ENCODE measurements at places on chromosomes 7 and 10.

DNA sequence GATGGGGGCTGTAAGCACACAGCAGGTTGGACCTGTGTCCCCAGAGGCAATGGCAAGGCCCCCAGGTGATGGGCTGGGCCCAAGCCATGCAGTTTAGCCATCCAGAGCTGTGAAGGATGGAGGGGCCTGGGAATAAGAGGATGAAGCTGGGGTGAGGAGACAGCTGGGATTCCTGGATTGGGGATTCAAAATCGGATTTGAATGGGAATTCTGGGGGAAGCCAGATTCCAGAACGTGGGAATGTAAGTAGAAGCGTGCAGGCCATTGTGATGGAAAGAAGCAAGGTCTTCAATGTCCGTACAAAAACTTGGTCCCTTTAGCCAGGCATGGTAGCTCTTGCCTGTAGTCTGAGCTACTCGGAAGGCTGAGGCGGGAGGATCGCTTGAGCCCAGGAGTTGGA lies 9.8 kb downstream of the SH2B2 start:
- DNase-seq, result no peak

- no peak for DNase-seq
Observed at GRCh38 chr7:157487046-157487770, 150.4 kb downstream of the DNAJB6 start.

GRCh38 chr7:122616951-122617350 lies 82.0 kb downstream of the RNF133 start:
- no peak for DNase-seq

GRCh38 chr7:24444666-24445440 lies 128.4 kb upstream of the PALS2 start:
- DNase-seq, result no peak

- no peak for DNase-seq
Observed at GRCh38 chr7:108409146-108409545, 47.1 kb downstream of the NRCAM start.

DNA sequence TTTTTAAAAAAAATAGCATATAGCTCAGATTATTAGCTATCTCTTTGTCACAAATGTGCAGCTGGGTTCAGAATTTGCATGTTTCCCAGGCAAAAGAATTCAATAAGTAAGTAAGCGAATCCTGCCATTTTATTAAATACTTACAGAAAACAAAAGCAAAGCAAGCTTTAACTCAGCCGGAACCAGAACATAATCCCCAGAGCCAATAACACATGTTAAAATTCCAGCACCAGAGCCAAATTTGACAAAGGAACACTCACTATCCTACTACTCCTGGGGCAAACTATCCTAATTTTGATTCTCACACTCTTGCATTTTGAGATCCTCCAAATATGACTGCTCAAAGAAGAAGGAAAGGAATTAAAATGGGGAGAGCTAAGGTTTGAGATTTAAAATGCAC lies 32.6 kb downstream of the LRRTM3 start:
- DNase-seq, result no peak

DNA sequence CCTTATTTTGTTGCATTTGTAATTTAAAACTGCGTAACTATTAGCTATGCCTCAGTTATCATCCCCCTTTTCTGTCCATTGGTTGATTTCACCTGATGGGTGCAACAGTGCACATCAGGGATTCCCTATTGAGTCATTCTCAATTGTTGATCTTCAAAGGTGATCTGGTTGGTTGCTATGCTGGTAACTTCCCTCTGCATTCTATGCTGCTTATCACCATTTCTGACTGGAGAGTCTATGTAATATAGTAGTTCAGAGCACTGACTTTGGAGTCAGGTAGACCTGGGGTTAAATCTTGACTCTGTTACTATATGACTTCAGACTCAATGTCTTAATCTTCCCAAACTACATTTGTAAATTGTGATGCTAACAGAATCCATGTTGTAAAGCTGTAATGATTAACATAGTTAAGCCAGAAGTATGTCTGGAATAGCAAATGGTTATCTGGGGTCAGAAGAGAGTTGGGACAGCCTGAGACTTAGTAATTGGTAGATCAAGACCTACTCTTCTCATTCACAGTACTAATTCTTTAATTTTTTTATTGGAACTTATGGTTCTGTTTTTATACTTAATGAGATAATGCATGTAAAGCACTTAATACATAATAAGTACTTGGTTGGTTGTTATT lies 38.1 kb downstream of the EXOC6 start:
- DNase-seq, result no peak

- DNase-seq, result no peak
Observed at GRCh38 chr10:97531401-97531986, 32.8 kb downstream of the UBTD1 start.

DNA sequence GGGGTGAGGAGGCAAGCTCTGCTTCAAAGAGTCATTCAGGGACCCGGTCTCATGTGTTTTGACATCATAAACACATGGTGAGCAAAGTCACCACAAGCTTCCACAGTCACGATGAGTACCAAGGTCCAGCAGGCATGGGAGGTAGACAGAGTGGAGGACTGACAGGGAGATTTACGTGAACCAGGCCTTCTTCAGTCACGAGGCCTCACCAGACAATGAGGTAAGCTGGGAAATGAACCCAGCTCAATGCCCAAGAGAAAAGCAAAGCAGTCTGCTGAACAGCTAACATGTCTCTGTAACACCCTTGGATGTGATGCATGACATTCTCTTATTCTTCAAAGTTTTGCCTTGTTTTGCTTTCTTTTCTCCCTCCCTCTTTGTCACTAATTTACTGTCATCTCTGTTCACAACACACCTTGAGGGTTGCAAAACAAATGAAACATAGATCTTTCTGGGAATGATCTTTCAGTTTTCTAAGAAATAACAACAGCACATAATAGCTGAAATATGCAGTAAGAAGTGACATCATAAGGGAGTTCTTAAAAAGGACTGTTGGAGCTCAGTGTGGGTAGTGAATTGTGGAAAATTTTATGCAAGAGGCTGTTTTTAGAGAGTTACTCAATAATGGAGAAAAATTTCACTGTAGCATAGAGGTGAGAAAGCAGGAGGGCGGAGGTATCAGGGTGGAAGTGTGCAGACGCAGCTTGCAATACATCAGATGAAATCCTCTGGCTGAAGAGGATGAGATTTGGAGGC lies 9.0 kb downstream of the PPP1R17 start:
- DNase-seq, result no peak

GRCh38 chr10:110651044-110651958 lies 7.2 kb downstream of the RBM20 start:
- no peak for DNase-seq

DNA sequence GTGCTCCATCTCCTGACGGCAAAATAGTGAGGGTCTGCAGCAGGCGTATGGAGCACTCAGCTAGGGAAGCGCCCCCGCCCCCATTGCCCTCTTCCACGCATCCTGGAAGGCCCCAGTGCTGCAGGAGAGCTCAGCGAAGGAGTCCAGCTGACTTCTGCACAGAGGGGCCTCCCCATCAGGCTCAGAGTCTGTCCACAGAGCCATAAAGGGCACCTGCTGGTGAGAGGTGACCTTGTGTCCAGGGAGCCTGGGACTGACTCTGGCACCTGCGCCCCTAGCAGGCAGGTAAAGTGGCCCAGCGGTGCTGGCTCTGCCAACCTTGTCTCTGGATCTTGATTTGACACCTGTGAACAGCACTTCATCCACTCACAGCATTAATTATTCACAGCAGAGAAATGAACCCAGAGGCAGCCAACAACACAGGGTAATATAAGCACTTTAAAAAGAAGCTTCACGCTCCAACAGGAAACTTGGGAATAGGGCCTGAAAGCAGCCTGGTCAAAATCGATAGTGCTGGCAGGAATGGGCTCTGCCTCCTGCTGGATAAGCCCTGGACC lies 59.6 kb downstream of the VOPP1 start:
- no peak for DNase-seq

DNA sequence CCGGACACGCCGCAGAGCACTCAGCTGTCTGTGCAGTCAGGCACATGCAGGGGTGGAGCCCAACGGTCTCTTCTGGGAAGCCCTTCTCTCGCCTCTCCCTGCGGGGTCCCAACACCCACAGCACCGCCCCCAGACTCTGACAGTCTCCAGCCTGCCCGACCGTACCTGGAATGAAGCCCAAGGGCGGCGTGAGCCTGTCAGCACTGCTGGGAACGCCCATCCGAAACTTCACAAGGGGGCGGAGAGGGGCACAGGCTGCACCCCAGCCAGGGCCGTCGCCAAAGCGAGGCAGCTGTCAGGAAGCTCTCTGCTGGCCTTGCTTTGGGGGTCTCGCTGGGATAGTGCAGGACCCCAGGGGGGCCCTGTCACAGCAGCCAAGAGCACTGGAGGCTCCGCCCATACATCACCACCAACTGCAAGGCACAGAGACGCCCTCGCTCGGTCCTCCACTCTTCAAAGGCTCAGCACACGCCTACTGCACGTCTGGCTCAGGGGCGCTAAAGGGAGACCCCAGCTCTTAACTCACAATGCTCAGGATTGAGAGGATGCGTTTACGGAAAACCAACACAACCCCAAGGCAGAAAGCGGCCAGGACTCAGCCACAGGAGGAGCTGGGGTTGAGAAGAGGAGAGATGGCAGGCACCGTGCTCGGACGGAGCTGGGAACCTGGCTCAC lies 30.9 kb downstream of the MAD1L1 start:
- DNase-seq, result no peak

DNA sequence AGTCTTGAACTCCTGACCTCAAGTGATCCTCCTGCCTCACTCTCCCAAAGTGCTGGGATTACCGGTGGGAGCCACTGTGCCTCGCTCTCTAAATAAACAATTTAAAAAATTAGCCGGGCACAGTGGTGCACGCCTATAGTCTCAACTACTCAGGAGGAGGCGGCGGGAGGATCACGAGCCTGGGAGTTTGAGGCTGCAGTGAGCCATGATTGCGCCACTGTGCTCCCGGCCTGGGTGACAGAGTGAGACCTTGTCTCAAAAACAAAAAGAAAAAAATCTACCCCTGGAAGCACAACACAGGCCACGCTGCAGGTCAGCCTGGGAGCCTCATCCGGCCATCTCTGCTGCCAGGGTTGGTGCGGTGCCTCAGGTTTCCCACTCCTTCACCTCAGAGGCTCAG lies 3.8 kb upstream of the EIF3B start:
- no peak for DNase-seq

GRCh38 chr7:78039790-78040776 lies 241.5 kb downstream of the PHTF2 start:
- DNase-seq, result peak; percentile 63

- DNase-seq, result peak; percentile 72
Observed at GRCh38 chr7:129271500-129272355, 46.9 kb downstream of the AHCYL2 start.

DNA sequence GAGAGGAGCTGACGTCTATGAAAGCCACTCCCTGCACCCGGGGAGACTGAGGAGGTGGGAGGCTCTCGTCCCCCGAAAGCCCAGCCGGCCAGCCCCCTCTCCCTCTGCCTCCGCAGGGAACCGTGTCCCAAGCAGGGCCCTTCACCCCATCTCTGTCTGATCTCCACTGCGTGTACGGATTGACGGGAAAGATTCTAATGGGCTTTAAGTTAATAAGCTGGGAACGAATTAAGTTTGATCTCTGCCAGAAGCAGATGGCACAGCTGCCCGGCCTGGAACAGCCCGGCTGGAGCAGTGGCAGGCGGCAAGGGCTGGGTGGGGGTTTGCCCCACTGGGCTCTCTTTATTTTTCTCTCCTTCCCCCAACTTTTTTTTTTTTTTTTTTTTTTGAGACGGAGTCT lies 6.1 kb upstream of the SLC29A4 start:
- DNase-seq, result no peak

- DNase-seq, result no peak
Observed at GRCh38 chr7:19304086-19304485, 158.9 kb upstream of the FERD3L start.

DNA sequence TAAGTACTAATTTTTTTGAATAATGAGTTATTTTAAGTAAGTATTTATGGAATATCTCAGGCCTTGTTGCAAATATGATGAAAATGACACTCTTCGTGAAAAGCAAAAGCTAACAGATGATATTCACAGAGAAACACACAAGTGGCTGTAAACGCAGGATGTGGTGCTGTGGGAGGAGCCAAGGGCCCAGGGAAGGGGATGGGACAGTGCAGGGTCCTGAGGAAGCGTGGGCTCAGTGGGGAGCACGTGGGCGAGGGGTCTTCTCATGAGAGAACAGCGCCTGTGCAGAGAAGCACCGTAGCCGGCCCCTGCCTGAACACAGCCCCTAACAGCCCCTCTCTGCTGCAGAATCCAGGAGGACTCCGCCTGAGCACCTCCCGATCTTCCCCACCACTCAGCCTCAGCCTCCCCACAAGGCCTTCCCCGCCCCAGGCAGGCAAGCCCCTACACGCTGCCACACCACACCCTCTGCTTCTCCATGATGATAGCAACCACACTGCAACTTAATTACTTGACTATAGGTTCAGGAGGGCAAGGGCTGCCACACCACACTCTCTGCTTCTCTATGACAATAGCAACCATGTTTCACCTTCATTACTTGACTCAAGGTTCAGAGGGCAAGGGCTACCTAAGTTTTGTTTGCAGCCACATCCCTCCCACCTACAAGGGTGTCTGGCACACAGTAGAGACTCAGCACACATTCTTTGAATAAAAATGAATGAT lies 152.6 kb upstream of the RNF32 start:
- DNase-seq, result no peak

GRCh38 chr7:32658467-32658869 lies 163.2 kb downstream of the AVL9 start:
- DNase-seq, result no peak

- no peak for DNase-seq
Observed at GRCh38 chr7:95687759-95688343, 84.5 kb upstream of the DYNC1I1 start.

GRCh38 chr10:5424751-5425150 lies 12.4 kb downstream of the NET1 start:
- no peak for DNase-seq

- no peak for DNase-seq
Observed at GRCh38 chr7:7773334-7774309, 55.2 kb upstream of the RPA3 start.

DNA sequence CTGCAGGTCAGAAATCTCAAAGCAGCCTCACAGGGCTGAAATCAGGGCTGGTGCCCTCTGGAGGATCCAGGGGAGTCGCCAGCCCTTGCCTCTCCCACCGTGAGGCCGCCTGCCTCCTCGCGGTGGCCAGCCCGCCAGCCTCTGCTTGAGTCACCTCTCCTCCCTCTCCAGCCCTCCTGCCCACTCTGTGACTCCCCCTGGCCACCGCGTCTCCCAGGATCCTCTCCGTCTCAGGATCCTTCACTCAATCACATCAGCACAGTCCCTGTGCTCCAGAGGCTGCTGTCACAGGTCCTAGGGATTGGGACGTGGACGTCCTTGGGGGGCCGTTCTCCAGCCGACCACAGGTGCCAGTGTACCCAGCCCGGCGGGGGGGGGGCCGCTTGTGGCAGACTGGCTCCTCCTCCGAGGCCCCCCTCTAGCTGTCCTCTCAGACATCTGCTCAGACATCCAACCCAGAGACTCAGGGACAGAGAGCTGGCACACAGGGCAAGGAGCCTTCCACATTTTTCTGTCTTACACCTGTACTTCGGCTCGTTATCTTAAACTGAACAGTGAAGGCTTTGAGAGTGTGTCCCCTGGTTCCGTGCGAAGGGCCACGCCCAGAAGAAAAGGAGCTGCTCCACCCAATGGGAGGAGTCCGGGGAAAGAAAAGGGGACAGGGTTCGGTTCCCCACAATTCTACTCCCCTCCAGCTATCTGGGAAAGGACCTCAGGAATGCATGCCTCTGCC lies 9.4 kb upstream of the PPP2R2D start:
- DNase-seq, result peak; percentile 45
